Suppressor macrophage treated with lipopolysaccharide for 4 hours (primary cell): ENCODE measurements at places on chromosomes 2 and 18.

- DNase-seq: no peak
Observed at GRCh38 chr2:156837635-156838370, 401.6 kb downstream of the GPD2 start.

- no peak for DNase-seq
Observed at GRCh38 chr2:80473069-80473468, 168.5 kb upstream of the LRRTM1 start.

DNA sequence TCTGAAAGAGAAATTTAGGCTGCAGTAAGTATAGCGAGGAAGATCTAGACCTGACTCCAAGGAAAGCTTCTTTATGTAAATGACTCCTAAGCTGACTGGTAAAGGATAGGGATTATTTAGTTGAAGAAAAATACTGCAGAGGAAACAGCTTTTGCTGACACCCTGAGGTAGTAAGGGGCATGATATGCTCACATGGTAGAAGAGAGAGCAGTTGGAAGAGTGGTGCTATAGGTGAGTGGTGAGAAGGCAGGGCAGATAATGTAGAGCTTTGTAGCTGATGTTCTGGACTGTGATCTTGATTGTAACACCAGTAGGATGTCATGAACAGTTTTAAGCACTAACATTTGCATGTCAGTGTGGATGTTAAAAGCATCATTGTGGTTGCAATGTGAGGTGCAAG lies 639.1 kb upstream of the SLC39A10 start:
- no peak for DNase-seq

DNA sequence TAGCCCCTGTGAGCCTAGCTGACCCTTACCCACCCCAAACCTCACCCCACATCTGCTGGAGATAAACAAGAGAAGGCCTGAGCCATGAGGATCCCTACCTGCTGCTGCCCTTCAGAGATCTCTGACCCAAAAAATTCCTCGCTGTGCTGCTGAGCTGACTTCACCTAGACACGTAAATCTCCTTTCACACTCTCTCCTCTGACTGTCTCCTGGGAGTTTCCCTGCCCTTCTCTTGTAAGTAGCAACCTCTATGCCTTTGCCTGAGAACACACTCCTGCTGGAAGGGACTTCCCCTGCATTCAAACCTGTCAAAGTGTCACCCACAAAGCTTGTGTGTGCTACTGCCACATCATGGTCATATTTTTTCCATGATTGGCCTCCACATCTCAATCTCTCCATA lies 134.2 kb upstream of the NOL4 start:
- no peak for DNase-seq

DNA sequence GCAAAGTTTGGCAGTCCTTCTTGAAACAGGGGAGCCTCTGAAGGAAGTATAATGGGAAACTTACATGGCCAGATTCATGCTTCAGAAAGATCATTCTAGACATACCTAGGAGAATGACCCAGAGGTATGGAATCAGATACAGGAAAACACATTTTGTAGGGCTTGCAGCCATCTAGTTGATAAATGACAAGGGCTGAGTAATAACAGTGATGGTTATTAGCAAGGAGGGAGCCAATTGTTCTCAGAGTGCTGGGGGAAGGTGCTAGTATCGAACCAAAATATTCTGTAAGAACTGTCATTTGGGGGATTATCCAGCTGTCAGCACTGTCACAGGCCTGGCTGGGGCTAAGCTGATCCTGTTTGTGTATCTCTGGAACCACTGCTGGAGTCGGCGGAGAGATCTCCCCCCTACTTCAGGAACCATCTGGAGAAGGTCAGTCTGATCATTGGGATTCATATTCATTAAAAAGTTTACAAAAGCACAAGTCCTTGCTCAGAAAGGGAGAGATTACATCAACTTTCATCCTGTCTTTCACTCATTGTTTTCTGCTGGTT lies 113.8 kb upstream of the THSD7B start:
- DNase-seq: no peak

DNA sequence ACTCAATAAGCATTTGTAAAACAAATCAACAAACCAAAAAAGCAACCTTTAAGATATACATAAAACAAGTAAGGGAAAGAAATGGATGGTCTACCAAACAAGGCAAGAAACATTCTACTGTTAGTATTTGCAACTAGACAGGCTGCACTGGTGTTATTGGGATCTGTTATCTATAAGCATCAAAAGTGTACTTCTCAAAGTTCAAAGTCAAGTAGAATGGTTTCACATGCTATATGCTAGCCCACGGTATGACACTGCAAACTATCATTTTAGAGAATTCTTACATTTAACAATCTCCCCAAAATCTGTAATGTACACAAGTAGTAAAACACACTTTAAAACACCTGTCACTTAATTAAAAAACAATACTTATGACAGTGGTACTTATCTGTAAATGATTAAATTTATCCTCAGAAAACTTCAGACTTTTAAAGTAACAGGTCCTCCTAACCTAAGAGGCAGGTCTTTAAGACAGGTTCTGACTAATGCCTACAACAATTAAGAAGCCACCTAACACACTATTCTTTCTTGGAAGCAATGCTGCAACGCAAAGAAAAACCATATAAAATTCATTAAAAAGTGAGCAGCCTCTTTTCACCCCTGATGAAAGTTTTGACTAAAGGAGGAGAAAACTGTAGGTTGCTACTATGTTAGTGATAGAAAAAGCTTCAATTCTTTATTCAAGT lies 34.8 kb downstream of the SMAD2 start:
- DNase-seq: no peak

DNA sequence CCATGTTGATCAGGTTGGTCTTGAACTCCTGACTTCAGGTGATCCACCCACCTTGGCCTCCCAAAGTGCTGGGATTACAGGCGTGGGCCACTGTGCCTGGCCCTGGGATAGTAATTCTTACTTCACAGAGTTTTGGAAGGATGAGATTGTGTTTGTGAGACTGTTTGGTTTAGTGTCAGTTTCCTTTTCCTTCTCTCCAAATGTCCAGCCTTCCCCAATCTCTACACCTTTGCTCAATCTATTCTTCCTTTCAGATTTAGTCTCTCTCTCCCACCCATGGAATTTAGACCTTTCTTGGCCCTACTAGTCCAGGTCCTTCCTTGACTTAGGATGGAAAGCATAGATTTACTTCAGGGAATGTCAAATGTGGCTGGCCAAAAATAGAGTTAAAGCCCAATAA lies 12.2 kb upstream of the IL1A start:
- DNase-seq: no peak

- DNase-seq: no peak
Observed at GRCh38 chr2:210540900-210541289, 15.5 kb upstream of the CPS1 start.

- DNase-seq: no peak
Observed at GRCh38 chr2:121286506-121286905, 1.5 kb upstream of the TFCP2L1 start.

DNA sequence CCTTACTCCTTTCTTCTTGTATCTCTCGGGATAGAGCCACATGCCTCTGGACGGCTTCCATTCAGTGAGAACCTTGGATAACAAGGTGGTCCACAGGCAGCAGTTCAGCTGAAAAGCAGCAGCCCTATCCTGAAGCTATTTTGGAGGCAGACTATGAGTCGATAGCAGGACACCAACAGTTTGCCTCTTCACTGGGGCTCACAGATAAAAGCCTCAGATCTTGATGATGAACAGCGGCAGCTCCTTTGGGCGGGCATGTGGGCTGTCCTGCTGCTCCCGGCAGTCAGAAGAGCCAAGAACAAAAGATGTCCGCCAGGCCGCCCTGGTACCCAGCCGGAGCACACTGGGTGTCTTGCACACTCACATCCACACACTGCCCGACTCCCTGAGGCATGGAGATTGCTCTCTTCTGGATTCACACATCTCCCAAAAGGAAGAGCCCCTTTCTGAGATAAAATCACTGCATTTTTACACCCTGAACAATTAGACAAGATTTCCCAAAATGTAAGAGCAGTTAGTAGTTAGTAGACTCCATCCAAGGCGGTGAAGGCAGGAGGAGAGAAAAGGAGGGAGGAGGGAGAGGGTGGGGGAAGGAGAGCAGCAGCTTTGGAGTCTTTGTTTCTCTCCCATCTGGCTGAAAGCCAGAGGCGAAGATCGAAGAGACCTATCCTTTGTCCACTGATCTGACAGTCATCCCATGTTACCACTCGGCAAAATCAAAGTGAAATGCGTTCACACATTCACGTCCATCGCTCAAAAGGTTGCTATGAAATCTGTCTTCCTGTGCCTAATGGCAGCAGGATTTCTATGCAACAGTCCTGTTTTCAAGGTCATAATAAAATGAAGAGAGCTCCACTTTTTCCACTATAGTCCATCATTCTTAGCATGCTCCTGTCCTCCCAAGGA lies 90.1 kb upstream of the KLF7 start:
- DNase-seq: no peak

- no peak for DNase-seq
Observed at GRCh38 chr2:119701352-119701751, 22.4 kb downstream of the TMEM177 start.

- DNase-seq: no peak
Observed at GRCh38 chr2:98310010-98310409, 36.2 kb upstream of the CNGA3 start.

DNA sequence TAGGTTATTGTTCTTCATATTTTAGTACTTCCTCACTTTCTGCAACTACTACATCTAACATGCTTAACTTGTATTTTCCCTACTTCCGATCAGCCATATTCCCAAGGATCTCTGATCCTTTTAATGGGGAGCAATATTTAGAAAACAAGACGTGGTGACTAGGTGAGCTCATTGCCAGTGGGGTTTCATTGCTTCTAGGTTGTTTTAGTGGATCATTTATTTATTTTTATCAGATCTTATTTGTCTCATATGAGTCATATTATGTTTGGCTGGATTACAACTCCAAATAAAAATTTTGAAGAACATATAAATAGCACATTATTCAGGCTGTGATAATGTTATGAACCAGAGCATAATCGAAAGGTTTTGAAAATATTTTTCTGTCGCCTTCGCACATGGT lies 480.9 kb upstream of the TMEFF2 start:
- DNase-seq: no peak

GRCh38 chr2:217035967-217036366 lies 176.1 kb upstream of the TNP1 start:
- DNase-seq: no peak

DNA sequence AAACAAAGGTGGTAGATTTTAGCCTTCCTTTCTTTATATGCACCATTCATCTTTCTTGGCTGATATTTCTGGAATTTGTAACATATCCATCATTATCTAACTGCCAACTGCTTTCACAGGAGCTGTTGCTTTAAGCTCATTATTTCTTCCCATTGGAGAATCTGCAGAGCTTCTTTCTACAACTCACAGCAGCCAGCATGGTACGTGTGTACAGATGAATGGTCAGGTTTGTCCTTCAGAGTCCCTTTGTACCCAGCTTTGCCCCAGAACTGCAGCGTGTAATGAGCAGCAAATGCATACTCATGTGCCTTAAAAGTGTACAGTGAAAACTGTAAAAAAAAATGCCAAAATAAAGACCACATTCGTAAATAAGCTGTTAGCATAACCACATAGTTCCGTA lies 260.9 kb downstream of the FIGN start:
- no peak for DNase-seq

DNA sequence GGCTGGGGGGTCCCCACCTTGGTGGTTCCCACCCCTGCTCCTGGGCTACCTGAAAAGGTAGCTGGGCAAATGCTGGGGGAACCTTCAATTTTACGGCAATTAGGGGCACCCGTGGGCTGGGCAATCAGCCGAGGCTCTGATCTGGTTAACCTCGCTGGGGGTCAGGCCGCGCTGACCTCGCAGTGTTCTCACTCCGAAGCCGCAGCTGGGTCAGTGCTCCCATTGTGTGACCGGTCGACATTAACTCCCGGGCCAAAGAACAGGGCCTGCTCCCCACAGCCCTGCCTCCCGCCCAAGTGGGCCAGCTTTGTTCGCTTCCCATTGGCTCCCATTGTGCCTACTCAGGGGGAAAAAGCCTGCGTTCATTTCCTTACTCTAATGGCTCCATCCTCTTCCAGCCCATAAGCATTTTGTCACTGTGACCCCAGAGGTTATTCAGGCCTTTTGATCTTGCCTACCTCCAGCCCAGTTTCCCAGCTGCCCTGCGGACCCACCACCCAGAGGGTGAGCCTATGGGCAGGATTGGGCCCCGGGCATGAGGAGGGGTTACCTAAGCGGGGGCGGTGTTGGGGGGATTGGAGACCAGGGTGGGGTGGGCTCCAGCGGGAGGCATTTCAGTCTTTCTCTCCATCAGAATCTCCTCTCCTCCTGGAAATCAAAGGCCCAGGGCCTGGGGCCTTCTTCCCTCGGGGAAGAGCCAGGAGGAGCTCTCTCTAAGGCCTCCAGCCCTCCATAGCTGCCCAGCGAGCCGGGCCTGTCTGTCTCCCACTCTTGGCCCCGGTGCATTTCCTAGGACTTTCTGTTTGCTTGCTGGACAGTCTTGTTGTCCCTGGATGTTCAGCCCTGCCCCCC lies 90.1 kb downstream of the MYCN start:
- DNase-seq: no peak

GRCh38 chr2:28869494-28870145 lies 489 bp downstream of the TRMT61B start:
- peak; percentile 47 for DNase-seq

DNA sequence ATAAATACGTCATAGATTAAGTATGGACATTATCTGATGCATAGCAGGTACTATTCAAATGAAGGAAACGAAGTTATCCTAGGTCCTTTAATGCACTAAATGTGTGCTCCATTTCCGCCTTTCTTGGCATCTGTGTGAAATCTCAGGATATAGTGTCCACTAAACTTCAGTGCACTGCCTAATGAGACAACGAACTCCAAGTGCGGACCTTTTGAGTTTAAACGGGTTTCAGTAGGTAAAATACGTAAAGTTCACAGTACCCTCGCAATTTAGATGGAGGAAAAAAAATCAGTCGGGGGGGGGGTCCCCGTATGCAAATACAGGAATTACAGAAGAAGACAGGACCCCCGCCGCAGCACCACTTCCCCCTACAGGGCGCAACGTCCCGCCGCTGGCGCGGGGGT lies 729 bp upstream of the REL start:
- DNase-seq: no peak

DNA sequence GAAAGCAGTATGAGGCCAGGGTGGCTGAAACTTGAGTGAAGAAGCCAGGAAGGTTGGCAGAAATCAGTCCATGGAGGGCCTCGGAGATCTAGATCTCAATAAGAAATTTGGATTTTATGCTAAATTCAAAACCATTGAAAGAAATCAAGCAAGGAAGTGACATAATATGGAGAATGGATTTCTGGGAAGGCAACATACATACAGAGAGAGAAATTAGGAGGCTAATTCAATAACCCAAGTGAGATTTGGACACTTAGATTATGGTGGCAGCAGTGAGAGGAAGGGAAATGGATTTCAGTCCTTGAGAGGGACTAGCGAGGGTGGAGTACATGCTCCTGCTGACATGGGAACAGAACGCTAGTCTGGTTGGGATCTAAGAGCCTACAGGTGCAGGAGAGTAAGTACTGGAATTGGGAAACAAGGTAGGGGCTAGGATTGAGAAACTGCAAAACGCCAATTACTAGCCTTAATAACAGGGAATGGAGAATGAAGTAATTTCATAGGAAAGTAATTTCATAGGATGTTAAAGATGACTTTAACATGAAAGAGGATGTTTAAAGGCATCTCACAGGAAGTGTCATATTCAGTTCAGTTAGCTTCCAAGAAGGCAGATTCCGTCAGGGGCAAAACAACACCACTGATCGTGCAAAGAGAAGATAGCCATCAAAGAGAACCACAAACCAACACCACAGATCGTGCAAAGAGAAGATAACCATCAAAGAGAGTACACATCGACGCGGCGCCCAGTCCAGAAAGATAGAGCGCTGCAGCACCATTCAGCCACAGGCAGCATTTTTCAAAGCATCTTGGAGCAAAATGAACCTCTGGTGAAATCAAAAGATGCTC lies 27.2 kb downstream of the CDKL4 start:
- DNase-seq: no peak

- no peak for DNase-seq
Observed at GRCh38 chr2:80042635-80043034, 261.9 kb downstream of the LRRTM1 start.
